ENCODE measurements at places on chromosomes 12 and 14. TPM values are rescaled to one million over a fixed set of nuclear protein-coding genes. Genes with fewer than 3 reads are reported as not detected.

Gene HOXC9
- total RNA-seq: 10.6 TPM

Gene PAH
- not detected for total RNA-seq

Gene GCH1
- total RNA-seq: 3.5 TPM

Gene PSMC6
- 88.7 TPM for total RNA-seq

Gene ARPC3
- total RNA-seq: 470 TPM

Gene AQP5
- total RNA-seq: not detected

Gene CLEC4E
- 0.07 TPM for total RNA-seq

Gene JAG2
- 24.5 TPM for total RNA-seq

Gene PIK3C2G
- not detected for total RNA-seq

Gene ALX1
- total RNA-seq: 5.6 TPM

Gene VRTN
- total RNA-seq: not detected

Gene SIX1
- 7.8 TPM for total RNA-seq

Gene RD3L
- not detected for total RNA-seq

Gene ERBB3
- 2.0 TPM for total RNA-seq

Gene GALNT9
- 7.1 TPM for total RNA-seq

Gene CCDC177
- total RNA-seq: not detected

Gene NRXN3
- total RNA-seq: 1.2 TPM

Gene TC2N
- 0.54 TPM for total RNA-seq

Gene TSPAN9
- 16.7 TPM for total RNA-seq

Gene SMCO2
- total RNA-seq: 0.13 TPM

Gene SCN8A
- 2.5 TPM for total RNA-seq

Gene LRIG3
- total RNA-seq: 6.2 TPM

Gene IFI27L1
- 14.6 TPM for total RNA-seq

Measured in A549 treated with CpdA at 1 μM for 4 hours (cell line).